ENCODE measurements at places on chromosomes 11 and 22.

DNA sequence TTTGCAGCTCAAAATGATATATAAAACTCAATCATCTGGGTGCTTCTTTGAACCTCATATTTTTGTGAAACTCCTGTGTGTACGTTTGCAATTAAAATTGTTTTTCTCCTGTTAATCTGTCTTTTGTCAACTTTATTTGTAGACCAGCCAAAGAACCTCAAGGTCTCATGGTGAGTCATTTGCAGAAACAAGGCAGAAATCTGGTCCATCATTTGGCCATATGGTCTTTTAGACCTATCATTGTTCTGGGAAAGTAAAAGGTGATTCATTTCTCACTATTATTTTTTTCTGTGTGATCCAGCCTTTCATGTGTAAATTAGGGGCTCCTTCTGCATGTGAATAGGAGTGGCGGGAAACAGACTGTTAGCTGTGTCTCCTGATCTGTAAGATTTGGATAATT, 399.1 kb upstream of the DDI1 start:
- H3K36me3 ChIP-seq, result no peaks in the 10 kb centered on the region
- no peak for DNase-seq
- no peak overlapping the region for H3K4me3 ChIP-seq

DNA sequence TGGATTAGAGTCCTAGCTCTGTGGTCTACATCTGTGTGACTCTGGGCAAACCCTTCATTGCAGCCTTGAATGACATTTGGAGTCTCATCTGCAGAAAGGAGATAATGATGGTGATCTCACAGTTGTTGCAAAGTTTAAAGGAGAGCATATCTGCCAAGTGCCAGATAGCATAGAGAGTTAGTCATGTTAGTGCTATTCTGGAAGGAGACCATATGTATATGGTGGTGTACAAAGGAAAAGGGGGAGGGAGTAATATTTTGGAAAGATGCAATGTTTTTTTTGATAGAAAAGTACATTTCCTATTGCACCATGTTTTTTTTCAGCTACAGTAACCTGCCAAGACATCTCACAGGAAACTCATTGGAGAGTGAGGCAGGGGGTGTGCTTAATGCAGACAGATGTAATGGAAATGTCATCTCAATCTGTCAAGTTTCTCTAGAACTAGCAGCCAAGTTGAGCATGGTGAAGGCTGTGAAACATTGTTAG, 92.1 kb upstream of the NARS2 start:
- H3K27me3 ChIP-seq, result peaks cover 6% of the 10 kb centered on the region
- H3K36me3 ChIP-seq, result no peaks in the 10 kb centered on the region
- DNase-seq, result no peak
- H3K4me1 ChIP-seq, result no peaks in the 10 kb centered on the region
- no peak overlapping the region for H3K27ac ChIP-seq

DNA sequence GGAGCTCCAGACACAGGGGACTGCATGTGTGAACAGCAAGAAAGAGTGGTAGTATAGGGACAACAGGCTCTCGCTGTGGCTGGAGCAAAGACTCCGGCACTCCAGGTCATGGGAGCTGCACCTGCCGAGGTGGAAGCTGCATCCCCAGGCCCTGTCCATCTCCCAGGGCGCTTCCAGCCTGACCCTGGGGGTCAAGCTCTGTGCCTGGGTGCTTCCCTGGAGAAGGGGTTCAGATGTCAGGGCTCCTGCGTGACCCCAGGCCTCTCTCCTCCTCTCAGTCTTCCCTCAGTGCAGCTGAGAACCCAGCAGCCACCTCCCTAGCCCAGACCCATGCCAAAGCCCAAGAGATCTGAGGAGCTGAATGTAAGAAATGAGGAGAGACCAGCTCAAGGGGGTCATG, 3.4 kb downstream of the TMPRSS4 start:
- H3K27me3 ChIP-seq, result no peaks in the 10 kb centered on the region
- DNase-seq, result no peak
- no peaks in the 10 kb centered on the region for H3K36me3 ChIP-seq
- no peaks in the 10 kb centered on the region for H3K4me1 ChIP-seq
- no peak overlapping the region for H3K27ac ChIP-seq

- H3K4me3 ChIP-seq, result no peak overlapping the region
- DNase-seq, result no peak
- H3K36me3 ChIP-seq, result no peaks in the 10 kb centered on the region
- peaks cover 12% of the 10 kb centered on the region for H3K4me1 ChIP-seq
- no peak overlapping the region for H3K27ac ChIP-seq
Observed at GRCh38 chr11:120563703-120564572, 52.4 kb downstream of the GRIK4 start.

GRCh38 chr11:23078289-23078971, 218.2 kb upstream of the CCDC179 start:
- DNase-seq, result no peak
- no peaks in the 10 kb centered on the region for H3K27me3 ChIP-seq
- H3K27ac ChIP-seq, result no peak overlapping the region
- no peak overlapping the region for H3K4me3 ChIP-seq
- H3K4me1 ChIP-seq, result no peaks in the 10 kb centered on the region

GRCh38 chr11:122509091-122509490, 146.4 kb upstream of the UBASH3B start:
- H3K27me3 ChIP-seq, result peaks cover 21% of the 10 kb centered on the region
- H3K27ac ChIP-seq, result no peak overlapping the region
- DNase-seq, result no peak
- H3K36me3 ChIP-seq, result no peaks in the 10 kb centered on the region
- H3K4me3 ChIP-seq, result no peak overlapping the region
- H3K4me1 ChIP-seq, result no peaks in the 10 kb centered on the region

GRCh38 chr11:133081020-133081419, 451.3 kb downstream of the OPCML start:
- DNase-seq, result no peak
- H3K27ac ChIP-seq, result no peak overlapping the region
- peaks cover 27% of the 10 kb centered on the region for H3K27me3 ChIP-seq
- no peaks in the 10 kb centered on the region for H3K36me3 ChIP-seq

- peak overlapping the region; percentile 66 for H3K27ac ChIP-seq
- no peak for DNase-seq
- no peaks in the 10 kb centered on the region for H3K36me3 ChIP-seq
- H3K4me3 ChIP-seq, result peak overlapping the region; percentile 29
- no peaks in the 10 kb centered on the region for H3K27me3 ChIP-seq
Observed at GRCh38 chr22:49935561-49935960, 17.1 kb downstream of the CRELD2 start.

GRCh38 chr11:83292709-83293456, 6.7 kb upstream of the CCDC90B start:
- H3K27me3 ChIP-seq, result peaks cover 5% of the 10 kb centered on the region
- DNase-seq, result peak; percentile 48
- peaks cover 6% of the 10 kb centered on the region for H3K4me1 ChIP-seq
- H3K27ac ChIP-seq, result no peak overlapping the region
- peak overlapping the region; percentile 58 for H3K4me3 ChIP-seq

DNA sequence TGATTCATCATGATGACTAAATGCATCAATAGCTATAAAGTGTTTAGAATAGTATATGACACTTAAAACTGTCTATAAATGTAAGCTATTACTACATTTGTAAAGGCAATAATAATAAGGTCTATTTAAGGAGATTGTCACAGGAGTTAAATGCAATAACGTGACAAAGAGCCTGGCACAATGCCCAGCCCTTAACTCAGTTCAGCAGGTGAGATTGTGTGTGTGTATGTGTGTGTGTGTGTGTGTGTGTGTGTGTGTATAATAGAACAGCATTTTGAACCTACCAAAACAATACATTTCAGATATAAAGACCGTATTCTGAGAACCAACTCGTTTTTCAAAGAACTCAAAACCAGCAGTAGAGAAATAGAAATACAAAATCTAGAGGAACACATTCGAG, 177.5 kb downstream of the MYO18B start:
- H3K27me3 ChIP-seq, result peaks cover 16% of the 10 kb centered on the region
- no peak overlapping the region for H3K4me3 ChIP-seq
- H3K36me3 ChIP-seq, result no peaks in the 10 kb centered on the region

DNA sequence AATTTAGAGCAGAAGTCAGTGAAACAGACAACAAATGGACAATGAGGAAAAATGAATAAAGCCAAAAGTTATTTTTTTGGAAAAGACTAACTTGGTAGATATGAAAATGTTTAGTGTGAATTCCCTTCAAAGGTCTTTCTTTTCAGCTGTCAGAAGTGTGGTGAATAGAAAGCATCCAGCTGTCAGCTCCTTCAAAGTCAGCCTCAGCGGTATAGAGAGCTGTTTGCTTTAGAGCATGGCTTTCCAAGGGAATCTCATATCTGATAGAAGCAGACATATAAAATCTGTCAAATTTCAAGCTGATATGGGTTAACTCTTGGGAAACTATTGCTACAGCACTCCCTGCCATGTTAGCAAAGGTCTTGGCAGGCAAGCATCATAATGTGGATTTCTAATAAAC, 309.3 kb downstream of the CASP12 start:
- no peaks in the 10 kb centered on the region for H3K4me1 ChIP-seq
- no peak overlapping the region for H3K27ac ChIP-seq
- no peaks in the 10 kb centered on the region for H3K36me3 ChIP-seq
- DNase-seq, result no peak
- peaks cover 5% of the 10 kb centered on the region for H3K27me3 ChIP-seq
- H3K4me3 ChIP-seq, result no peak overlapping the region

DNA sequence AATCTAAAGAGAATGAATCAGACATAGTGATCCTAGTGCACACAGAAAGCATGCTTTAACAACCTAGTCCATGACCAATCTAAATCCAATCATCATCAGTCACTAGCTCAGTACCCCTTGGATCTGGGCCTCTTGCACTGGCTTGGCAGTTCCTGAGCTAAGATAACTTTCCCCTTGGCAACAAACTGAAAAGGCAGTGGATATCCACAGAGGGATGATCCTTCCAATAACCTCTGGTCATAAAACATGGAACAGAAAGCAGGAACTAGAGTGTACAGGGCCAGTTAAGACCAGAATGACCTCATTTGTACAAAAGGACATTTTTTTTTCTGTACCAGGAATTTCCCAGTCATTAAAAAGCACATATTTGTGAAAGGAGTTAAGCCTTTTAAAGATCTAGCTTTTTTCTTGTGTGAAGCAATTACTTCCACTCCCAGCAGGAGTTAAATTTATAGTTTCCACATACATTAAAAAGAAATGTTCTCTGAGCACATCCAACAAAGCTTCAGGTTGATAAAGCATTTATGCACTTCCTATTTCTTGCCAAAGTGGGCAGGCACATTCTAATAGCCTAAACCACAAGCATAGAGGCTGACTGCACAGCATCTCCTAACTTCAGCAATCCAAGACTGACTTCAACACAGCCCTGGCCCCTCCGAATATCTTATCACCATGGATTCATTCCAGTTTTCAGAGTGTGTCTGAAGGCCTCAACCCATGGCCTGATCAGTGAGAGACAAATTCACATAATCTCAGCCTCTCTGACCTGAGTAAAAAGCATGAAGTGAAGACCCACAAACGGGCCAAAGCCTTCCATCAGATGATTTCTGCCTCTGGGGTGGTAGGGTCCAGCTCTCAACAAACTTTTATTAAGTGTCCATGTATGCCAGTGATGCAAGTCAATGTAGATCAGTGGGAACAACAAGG, 29.9 kb downstream of the GUCY1A2 start:
- H3K36me3 ChIP-seq, result no peaks in the 10 kb centered on the region
- H3K27ac ChIP-seq, result no peak overlapping the region
- no peak for DNase-seq

- no peak for DNase-seq
- H3K4me3 ChIP-seq, result no peak overlapping the region
- no peaks in the 10 kb centered on the region for H3K4me1 ChIP-seq
- no peaks in the 10 kb centered on the region for H3K36me3 ChIP-seq
- no peak overlapping the region for H3K27ac ChIP-seq
Observed at GRCh38 chr11:125426818-125427528, 69.1 kb downstream of the FEZ1 start.

DNA sequence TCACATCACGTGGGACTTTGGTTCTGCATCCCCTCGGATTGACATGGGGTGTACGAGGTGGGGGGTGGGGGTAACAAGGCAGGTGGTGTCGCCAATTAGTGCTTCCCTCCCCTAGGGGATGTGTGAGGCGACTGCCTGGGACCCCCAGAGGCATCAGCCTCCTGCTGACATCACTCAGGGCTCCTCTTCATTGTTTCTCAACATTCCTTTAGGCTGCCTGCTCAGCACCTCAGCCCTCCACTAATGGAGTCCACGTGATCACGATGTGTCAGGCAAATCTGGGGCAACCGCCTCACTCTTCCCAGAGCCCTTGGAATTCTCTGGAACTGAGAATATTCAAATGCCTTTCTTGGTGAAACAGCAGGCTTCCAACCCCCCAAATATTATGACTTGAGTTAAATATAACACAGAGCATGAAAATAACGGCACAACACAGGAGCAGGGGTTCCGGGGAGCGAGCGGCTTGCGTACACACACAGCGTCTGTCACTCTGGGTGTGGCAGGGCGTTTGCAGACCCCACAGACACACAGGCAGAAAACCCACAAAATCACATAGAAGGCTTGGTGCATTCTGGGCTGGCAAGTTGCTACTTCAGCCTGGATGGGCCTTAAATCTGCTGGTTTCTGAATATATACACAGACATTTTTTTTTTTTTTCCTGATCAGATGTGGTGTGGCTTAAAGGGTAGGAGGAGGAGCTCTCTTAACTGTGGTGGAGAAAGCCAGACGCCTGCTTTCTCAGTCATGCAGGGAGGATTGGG, 170.1 kb upstream of the CADM1 start:
- H3K4me1 ChIP-seq, result no peaks in the 10 kb centered on the region
- no peaks in the 10 kb centered on the region for H3K27me3 ChIP-seq
- H3K4me3 ChIP-seq, result no peak overlapping the region
- no peak overlapping the region for H3K27ac ChIP-seq

DNA sequence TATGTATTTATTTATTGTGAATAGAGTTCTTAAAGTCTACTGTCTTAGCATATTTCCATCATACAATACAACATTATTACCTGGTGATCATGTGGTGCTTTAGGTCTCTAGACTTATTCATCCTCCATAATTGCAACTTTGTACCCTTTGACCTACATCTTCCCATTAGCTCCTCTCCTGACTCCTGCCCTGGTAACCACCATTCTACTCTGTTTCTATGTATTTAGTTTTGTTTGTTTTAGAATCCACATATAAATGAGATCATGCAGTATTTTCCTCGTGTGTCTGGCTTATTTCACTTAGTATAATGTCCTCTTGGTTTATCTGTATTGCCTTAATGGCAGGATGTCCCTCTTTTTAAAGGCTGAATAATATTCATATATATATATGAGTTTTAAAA, 22.7 kb downstream of the NCAM1 start:
- no peaks in the 10 kb centered on the region for H3K36me3 ChIP-seq
- H3K4me3 ChIP-seq, result no peak overlapping the region
- no peak overlapping the region for H3K27ac ChIP-seq
- H3K4me1 ChIP-seq, result no peaks in the 10 kb centered on the region

GRCh38 chr11:109641549-109641948, 219.6 kb downstream of the C11orf87 start:
- DNase-seq, result peak; percentile 7
- no peak overlapping the region for H3K27ac ChIP-seq
- no peaks in the 10 kb centered on the region for H3K36me3 ChIP-seq

DNA sequence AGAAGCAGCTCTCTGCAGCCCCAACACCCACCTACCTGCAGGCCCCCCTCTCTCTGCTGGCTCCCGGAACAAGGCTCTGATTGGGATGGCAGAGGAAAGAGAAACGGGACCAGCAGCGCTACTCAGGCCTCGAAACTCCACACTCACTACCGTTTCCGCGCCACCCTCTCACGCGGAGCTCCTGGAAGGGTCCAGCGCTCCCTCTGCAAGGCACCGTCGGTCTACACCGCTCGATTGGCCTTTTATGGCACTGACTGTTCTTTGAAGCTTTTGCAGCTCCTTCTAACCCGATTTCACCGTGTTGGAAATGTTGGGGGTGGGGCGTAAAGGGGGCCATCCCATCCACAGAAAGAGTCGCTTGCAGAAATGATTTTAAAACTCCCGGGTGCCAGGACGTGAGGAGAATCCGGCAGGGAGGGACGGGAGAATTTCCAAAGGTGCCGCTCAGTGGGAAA, 323 bp upstream of the PANX1 start:
- H3K27me3 ChIP-seq, result no peaks in the 10 kb centered on the region
- H3K27ac ChIP-seq, result peak overlapping the region; percentile 92
- H3K4me1 ChIP-seq, result peaks cover 15% of the 10 kb centered on the region
